ENCODE measurements at places on chromosomes 1 and 21.

DNA sequence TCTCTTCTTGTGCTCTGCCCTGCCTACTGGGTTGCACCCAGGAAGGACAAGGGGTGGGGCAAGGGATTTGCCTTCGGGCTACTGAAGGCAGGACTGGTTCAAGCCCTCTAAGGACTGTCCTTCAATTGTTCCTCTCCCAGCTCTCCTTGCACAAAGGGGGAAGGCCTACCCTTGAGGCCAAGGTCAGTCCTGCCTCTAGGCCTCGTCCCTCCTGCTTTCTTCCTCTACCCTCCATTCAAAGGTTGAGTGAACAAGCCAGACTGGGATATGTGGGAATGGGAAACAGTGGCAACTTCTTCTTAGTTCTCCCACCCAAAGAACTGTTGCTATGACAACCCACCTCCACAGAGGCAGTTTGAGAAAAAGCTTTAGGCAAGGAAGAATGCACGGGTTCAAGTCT lies 2.7 kb downstream of the LURAP1 start:
- DNase-seq = no peak

DNA sequence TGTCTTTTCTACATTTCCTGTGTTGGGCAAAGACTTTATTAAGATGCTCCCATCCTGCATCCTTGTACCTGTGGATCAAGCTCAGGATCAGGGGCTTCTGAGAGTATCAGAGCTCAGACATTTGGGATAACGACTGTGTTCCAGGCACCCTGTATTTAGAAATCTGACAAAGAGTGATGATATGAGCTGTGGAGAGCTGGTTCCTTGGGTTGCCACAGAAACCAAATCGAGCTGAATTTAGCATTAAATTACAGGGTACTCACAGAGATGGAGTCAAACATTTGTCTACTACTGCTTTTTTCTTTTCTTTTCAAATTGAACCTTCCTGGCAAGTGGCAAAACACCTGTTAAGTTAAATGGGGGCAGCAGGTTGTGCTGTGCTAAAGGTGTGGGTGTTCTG lies 110.6 kb downstream of the XCL2 start:
- DNase-seq = no peak

- no peak for DNase-seq
Measured at GRCh38 chr1:171115280-171115897, 24.7 kb downstream of the FMO3 start.

DNA sequence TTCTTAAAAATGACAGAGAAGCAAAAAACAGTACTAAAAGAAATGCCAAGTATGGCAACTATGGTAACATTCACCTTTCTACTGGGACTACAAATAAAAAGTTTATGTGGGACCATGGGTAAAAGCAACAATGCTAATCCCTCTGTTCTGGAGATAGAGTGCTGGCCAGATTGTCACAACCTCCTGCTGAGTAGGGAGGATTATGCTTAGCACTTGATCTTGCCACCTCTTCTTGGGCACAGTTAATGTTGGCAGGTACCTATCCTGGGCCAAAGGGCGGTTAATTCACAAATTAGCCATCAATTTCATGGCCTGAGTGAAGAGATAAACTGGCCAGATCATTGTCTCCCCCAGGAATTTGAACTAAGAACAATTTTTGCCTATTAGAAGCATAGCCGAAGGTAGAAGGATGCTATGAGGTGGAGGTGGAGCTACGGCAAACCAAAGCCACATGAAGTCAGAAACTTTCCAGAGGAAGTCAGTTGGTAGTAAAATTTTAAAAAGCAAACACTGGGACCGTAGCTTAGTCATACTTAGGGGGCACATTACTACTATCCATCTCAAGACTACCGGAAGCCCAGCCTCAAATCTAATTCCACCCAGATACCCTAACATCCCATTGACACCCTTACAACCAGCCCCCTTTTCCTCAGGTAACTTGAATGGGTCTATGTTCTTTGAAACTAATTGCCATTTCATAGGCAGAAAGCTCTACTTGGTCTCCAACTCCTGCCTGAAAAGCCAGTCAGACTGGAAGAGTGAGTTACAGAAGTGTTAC lies 2.7 kb downstream of the SCYL3 start:
- DNase-seq = no peak

- no peak for DNase-seq
Measured at GRCh38 chr1:12059226-12059625, 3.9 kb upstream of the TNFRSF8 start.

DNA sequence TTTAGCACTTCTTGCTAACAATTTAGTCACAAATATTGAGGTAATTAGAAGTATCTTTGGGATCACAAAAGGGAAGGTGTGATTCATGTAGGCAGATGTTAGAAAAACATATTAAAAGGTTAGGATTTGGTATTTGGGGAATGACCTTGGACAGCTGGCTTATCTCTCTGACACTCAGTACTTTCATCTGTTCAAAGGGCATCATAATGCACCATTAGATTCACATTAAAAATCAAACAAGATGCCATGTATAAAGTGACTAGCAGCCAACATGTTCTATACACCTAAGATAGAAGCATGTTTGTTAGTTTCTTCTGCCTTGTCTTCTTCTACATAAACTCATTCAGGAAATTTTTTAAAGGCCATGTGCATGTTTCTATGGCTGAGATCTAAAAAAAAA lies 56.5 kb upstream of the ESRRG start:
- DNase-seq = no peak

- DNase-seq = no peak
Measured at GRCh38 chr1:163442895-163443294, 121.1 kb downstream of the NUF2 start.

- DNase-seq = no peak
Measured at GRCh38 chr1:206737729-206738201, 32.8 kb upstream of the IL19 start.

- DNase-seq = no peak
Measured at GRCh38 chr1:240462766-240463395, 149.1 kb downstream of the GREM2 start.

DNA sequence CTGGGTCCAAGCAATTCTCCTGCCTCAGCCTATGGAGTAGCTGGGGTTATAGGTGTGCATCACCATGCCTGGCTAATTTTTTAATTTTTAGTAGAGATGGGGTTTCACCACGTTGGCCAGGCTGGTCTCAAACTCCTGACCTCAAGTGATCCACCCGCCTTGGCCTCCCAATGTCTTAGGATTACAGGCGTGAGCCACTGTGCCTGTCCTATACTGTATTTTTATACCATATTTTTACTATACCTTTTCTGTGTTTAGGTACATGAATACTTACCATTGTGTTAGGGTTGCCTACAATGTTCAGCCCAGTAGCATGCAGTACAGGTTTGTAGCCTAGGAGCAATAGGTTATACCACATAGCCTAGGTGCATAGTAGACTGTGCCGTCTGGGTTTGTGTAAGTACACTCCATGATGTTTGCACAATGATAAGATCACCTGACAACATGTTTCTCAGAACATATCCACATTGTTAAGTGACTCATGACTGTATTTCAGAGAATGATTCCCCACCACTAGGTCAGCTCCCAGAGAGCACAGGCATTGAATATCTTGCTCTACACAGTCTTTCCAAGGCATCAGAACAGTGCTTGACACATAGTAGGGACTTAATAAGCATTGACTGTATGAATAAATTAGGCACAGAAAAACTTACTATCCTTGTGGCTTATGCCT lies 6.0 kb upstream of the CITED4 start:
- no peak for DNase-seq

DNA sequence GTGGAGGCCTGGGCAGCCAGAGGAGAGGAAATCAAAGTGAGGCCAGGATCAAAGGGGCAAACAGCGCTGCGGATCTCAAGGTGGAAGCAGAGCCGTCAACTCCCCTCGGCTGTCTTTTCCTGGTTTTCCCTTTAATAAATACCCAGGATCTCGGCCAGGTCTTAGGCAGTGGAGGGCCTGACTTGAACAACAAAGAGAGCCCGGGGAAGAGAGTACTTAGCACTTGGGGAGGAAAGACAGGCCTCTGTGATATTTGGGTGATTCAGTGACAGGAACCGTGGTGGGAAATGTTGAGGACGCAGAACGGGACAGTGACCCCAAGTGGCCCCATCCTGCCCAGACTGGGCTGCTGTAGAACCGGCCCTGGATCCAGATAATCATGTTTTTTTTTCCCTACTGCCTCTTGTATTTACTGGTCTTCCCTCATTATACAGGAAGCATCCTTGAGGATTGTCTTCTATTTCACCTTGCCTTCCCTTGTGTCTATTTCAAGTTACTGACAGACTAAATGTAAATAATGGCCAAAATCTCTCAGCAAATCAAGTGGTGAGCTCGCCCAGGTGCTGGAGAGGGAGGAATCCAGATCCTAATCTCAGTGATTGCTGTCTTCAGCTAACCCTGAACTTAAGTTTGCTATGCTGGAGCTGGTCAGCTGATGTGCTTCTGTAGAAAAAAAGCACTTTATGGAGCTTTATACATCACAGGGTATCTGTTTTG lies 2.8 kb upstream of the MIXL1 start:
- no peak for DNase-seq

- no peak for DNase-seq
Measured at GRCh38 chr1:113659035-113659434, 100.3 kb downstream of the PHTF1 start.

GRCh38 chr21:38807986-38808385 lies 2.3 kb downstream of the ETS2 start:
- no peak for DNase-seq

GRCh38 chr1:96509339-96509738 lies 212.2 kb upstream of the PTBP2 start:
- DNase-seq = no peak

DNA sequence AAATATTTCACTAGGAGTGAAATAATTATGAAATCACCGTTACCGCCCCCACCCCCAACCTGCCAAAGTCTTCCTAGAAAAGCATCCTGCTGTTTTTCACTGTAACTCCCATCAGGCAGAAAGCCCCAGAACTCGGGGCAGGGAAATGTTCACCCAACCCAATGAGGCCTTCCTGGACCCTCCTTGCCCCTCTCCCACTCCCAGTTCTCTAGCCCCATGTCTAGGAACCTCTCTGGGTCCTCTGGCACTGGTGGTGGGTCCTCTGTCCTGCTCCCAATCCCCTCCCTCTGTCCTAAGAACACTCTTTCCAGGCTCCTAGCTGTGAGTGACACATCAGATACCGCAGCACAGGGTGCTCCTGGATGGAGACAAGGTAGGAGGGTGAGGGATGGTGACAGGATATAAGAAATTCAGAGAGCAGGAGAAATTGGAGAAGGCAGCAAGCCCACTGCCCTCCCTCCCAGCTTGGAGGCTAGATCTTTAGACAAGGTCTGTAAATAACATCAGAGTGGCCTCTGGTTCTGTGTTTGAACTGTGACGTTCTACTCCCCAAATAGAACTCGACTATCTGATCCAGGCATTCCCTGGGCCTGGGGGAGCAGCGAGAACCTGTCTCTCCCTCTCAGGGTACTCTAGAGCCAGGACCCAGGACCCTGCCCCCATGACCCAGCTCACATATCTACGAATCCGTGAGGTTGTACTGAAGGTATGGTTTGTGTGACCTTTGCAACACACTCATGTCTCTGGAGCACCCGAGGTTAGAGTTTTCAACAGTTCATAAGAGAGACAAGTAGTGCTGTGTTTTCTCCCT lies 23.3 kb upstream of the BTG2 start:
- no peak for DNase-seq

DNA sequence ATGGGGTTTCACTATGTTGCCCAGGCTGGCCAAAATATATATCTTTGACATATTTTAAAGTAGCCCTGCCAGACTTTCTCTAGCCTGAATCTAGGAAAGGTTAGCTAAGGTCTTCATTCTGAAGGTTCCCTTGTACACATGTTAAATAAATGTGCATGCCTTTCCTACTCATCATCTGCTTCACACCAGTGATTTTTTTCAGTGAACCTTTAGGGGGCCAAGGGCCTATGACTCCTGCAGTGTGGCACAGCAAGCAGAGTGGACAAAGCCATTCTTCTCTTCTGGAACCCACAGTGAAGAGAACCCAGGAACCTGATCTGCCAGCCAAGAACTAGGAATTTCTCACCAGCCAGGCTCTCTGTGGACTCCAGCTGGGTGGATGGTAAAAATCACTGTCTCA lies 22.9 kb downstream of the CBR1 start:
- no peak for DNase-seq

DNA sequence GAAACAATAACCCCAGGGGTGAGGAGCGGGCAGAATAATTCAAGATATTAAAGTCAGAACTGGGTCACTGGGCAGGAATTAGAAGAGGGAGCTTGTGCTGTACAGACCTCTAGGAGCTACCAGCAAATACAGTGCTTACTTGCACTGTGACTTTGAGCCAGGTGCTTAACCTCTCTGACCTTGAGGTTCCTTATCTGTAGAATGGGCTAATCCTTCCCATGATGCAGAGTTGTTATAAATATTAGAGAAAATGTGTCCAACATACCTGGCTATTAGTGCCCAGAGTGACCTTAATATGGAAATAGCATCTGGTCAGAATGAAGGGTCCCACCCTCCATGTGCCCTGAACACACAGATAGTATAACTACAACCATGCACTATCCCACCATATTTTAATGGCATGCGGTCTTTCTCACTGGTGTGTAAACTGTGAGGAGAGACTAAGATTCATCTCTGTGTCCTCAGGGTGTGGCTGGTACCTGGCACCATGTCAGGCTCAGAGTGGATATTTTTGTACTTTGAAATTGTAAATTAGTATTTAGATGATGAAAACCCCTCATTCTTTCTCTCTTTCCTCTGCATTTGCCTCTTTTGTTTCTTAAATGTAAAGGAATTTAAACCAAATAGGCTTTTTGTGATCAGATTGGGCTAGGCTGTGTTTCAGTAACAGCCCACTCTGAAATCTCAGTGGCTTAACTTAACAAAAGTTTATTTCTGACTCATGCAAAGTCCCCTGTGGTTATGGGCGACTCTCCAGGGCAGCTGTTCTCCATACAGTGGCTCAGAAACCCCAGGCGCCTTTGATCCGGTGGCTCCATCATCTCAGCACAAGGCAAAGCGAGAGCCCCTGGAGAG lies 60.0 kb upstream of the ROR1 start:
- no peak for DNase-seq

DNA sequence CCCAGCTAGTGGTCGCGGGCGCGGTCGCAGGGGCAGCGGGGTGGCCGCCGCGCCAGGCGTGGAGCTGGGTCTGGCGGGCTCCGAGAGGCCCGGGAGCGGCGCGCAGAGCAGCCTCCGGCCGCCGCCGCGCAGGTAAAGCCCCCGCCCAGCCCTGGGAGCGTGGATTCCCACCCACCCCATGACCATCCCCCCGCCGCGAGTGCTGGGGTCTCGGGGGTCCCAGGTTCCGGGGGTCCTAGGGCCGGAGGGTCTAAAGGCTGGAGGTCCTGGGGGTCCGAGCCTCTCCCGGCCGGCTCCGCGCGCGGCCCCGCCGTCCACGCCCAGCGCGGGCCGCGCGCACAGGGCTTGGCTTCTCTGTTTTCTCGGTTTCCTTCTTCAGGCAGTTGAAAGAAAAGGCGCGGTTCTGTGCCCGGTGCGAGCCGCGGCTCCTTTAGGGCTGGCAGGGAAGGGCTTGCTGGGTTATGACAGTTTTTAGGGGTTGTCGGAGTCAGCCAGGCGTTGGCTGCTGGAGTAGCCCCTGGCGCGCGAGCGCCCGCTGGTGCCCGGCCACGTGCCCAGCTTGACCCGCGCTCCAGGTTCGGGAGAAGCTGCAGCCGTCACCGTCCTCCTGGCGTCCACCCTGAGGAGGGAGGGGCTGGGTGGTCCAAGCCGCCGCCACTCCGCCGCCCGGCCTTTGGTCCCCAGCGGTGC lies 359 bp downstream of the LRRC3 start:
- no peak for DNase-seq

All from thoracic aorta (tissue), 2 donors.